CD4-positive, alpha-beta T cell treated with Interleukin-2 at 100 ng/mL for 4 hours (primary cell): ENCODE measurements at places on chromosomes 2 and 18.

- DNase-seq = no peak
Observed at GRCh38 chr2:149885468-149885867, 297.9 kb upstream of the MMADHC start.

DNA sequence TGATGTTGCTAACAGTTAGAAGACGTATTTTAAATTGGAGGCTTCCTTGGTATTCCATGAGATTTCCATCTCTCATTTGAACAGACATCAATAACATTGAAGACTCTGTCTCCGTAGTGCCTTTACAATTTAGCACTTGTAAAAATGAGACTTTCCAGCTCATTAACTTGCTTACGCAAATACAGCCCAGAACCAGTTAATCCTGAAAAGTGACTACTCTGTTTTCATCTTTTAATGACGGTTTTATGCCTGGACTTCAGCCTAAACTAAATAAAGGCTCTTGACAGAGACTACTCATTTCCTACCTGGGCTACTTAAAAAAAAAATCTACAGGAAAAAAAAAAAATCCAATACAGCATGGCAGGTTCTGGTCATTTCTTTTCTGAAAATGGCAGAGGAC is 148.6 kb downstream of the LRATD1 start:
- no peak for DNase-seq

GRCh38 chr2:186693446-186693832 is 421 bp upstream of the FAM171B start:
- no peak for DNase-seq

DNA sequence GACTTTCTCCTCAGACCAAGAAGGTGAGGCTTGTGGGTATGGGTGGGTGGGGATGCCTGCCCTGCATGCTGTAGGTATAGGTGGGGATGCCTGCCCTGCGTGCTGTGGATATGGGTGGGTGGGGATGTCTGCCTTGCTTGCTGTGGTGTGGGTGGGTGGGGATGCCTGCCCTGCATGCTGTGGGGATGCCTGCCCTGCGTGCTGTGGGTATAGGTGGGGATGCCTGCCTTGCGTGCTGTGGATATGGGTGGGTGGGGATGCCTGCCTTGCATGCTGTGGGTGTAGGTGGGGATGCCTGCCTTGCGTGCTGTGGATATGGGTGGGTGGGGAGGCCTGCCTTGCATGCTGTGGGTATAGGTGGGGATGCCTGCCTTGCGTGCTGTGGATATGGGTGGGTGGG is 278.4 kb downstream of the NEDD4L start:
- DNase-seq = no peak

DNA sequence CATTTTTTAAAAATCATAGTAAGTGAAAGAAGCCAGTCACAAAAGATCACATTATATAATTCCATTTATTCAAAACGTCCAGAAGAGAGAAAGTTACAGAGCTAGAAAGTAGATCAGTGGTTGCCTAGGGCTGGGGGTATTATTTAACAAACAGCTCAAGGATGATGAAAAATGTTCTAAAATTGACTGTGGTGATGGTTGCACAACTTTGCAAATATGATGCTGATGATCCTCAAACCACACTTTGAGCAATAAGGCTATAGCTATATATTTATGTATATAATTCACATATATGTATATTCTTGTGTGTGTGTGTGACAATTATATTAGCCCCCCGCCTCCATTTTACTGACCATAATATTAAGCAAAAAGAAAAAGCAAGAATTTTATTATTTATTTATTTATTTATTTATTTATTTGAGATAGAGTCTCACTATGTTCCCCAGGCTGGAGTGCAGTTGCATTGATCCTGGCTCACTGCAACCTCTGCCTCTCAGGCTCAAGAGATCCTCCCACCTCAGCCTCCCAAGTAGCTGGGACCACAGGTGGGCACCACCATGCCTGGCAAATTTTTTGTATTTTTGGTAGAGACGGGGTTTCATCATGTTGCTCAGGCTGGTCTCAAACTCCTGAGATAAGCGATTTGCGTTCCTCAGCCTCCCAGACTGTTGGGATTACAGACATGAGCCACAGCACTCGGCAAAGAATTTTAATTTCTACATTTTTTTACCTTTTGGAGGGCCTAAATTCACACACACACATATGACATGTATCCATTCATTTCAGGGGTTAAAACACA is 1.9 kb downstream of the WDR12 start:
- DNase-seq = no peak

GRCh38 chr2:72220170-72220569 is 72.5 kb upstream of the CYP26B1 start:
- no peak for DNase-seq

- DNase-seq = no peak
Observed at GRCh38 chr2:219954331-219954730, 326.9 kb downstream of the SLC4A3 start.

DNA sequence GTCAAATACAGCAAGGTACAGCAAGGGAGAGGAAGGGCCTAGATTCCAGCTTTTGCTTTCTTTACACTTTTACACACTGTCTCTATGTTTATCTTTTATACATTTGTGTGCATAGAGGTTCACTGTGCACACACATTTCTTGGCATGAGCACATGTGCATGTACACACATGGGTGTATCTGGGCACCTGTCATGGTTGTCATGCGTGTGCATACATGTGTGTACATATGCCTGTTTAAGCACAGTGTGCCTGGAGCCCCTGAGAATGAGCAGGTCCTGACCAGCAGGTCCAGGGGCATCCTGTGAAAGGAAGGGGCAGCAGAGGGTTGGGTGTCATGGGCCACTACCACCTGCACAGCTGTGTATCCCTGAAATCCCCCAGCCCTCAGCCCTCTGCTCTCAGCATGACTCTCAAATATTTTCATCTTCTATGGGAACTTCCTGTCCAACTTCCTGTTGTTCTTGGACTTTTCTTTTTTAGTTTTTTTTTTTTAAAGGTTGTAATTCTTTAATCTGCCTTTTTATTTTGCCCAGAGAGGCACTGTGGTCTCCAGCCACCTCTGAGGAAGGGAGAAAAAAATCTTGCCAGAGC is 97.0 kb upstream of the EPAS1 start:
- DNase-seq = no peak

- no peak for DNase-seq
Observed at GRCh38 chr2:77807531-77808215, 285.5 kb upstream of the LRRTM4 start.

DNA sequence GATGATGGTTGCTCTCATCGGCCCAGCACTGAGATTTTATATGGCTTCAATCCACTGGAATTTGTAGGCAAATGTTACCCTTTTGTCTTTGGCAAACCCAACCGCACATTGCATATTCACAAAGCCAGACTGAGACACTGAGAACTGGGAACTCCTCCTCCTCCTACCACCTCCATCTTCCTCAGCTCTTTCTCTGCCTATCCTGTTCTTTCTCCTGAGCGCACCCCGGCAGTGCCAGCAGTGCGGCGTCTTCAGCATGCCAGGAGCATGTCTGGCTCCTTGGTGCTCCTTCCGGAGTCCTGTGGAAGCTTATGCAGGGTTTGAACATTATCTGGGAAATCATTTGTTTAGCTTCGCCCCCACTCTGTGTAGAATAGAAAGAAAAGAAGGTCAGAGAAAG is 50.8 kb downstream of the TRIB2 start:
- no peak for DNase-seq

DNA sequence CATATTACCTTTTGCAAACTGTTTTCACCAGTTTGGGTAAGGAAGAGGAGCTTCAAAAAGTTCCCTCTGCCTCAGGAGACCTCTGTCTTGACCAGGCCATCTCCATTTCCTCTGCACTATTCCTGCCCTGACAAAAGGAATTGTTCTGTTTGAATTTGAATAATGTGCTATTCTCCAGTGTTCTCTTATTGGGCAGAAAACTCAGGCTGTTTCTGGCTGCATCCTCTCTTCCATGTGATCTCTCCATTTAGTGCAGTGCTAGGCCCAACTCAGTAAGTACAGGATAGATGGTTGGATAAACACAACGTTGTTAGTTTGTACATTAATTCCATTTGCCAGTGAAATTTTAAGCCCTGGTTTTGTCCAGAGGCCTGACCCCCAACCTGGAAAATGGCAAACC is 102.2 kb upstream of the CELF4 start:
- no peak for DNase-seq

GRCh38 chr18:6661692-6662415 is 67.7 kb upstream of the ARHGAP28 start:
- no peak for DNase-seq

- no peak for DNase-seq
Observed at GRCh38 chr2:237445611-237446337, 31.8 kb upstream of the COL6A3 start.

DNA sequence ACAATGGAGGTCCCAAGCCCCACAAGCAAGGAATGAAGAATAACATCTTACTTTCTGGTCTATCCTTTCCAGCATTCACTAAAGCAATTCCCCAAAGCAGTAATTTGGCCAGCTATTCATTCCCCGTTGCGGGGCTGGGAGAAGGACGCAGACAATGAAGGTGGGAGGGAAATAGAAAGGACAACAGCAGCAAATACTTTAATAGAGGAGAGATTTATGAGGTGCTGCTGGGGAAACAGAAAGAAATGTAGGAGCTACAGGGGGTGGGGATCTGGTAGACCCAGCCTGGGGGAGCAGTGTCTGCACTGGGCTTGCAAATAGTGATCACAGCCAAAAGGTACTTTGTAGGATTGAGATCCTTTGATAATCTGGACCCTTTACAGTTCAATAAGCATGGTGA is 13.9 kb upstream of the ATL2 start:
- no peak for DNase-seq

DNA sequence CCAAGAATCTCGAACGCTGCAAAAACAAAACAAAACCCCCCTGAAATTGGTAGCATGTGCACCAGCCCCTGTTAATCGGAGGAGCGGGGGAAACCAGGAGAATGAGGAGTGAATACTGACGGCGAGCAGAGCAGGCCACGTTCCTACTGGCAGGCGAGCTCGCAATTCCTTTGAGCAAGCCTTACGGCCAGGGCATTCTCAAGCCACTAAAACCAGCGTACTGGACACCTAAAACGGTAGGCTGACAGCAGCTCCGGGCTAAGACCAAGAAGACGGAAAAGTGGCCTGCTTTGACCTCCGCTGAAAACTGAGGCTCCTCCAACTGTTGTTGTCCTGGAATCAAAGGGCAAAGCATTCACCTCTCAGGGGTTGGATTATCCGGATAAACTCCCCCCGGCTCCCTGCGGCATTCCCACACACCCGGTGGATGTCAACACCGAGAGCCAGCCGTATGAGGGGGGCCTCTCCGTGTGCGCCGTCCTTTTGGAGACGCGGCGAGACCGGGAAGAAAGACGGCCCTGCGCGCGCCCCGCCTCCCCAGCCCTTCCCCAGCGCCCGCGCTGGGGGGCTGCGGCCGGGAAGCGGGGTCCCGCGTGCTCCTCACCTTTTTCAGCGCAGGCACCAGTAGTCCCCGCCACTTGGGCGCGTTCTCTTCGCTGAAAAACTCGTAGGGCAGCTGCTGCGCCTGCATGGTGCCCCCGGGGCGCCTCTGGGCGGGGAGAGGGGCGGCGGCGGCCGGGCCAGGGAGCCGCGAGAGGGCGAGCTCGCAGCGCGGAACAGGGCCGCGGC is 925 bp downstream of the SOS1 start:
- peak; percentile 67 for DNase-seq

GRCh38 chr18:25446972-25447371 is 95.0 kb upstream of the ZNF521 start:
- no peak for DNase-seq

- no peak for DNase-seq
Observed at GRCh38 chr2:157764386-157764785, 111.7 kb downstream of the ACVR1 start.
